Fibroblast of skin of abdomen (primary cell): ENCODE measurements at places on chromosomes 5 and 9.

- no peak for DNase-seq
Observed at GRCh38 chr9:120712539-120713031, 1.7 kb downstream of the MEGF9 start.

DNA sequence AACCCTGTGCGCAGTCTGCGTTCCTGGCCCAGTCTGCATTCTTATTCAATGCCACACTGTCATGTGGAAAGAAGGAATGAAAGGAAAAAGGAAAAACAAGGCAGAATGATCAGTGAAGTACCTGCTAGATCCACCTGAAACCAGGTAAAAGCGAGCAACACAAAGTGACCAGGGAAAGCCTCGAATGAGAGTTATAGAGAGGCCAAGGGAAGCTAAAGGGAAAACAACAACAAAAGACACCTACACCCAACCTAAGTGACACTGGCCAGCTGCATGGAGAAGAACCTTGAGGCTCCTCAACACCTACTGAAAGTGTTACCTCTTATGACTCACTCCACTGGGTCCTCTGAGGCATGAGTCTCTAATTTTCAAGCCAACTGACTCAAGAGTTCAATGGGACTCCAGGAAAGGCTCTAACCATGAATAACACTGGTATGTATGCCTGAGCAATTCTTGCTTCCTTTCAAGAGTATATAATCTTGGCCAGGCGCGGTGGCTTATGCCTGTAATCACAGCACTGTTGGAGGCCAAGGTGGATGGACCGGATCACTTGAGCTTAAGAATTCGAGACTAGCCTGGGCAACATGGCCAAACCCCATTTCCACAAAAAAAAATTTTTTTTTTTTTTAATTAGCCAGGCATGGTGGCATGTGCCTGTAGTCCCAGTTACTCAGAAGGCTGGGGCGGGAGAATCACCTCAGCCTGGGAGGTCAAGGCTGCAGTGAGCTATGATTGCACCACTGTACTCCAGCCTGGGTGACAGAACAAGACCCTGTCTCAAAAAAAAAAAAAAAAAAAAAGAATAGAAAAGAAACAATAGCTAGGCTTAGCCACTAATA, 29.0 kb downstream of the MTMR12 start:
- DNase-seq = peak; percentile 30

GRCh38 chr5:147391781-147392180, 118.1 kb downstream of the DPYSL3 start:
- DNase-seq = peak; percentile 70

DNA sequence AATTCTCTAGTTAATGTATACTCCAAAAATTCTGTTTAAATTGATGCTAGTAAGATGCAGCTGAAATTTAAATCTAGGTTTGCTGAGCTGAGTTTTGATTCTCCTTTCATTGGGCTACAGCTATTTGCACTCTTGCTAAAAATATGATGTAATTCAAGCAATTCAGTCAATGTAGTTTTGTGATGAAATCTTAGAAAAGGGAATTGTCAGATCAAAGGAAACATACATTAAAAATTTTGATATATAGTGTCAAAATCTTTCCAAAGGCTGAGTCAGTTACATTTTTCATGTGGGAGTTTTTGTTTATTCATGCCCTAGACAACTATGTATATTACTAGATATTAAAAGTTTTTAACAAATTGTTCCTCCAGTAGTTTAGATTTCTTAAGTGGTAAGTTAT, 334.9 kb upstream of the DAB2 start:
- DNase-seq = peak; percentile 54

DNA sequence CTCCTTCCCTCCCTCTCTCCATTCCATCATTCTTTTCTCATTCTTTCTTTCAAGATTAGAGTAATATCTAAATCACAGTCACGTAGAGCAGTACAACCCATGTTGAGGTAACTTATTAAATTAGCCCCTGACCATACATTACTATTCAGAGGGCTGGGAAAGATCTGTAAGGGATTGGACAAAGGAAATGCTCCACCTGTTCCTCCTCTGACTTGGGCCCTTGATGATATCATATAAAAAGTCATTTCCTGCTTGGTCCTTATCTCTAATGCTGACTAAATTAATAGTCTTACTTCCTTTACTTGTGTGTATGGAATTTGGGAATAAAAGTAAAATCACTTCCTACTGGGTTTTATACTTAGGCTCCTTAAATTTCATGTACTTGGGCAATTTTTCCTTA, 40.8 kb downstream of the SNX18 start:
- no peak for DNase-seq

GRCh38 chr9:89991204-89991790, 386.5 kb downstream of the GADD45G start:
- no peak for DNase-seq

DNA sequence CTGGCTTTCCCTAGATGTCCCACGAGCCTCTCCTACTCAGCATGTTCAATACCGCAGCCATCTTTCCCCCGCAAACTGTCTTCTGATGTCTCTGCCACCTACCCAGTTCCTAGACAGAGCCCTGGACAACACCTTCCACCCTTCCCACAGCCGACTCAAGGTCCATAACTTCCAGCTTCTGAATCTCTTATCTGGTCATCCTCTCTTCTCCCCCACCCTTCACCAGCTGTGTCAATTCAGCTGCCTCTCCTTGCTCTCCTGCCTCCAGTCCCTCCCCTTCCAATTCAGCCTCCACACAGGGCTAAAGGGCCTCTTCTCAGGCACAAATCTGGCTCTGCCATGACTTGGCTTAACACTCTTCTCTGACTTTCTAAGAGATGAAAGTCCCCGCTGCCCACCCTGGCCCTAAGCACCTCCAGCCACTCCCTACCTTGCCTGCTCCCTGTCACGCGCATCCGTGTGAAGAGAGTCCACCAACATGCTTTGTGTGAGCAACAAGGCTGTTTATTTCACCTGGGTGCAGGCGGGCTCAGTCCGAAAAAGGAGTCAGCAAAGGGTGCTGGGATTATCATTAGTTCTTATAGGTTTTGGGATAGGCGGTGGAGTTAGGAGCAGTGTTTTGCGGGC, 25.2 kb downstream of the AQP7 start:
- DNase-seq = no peak

DNA sequence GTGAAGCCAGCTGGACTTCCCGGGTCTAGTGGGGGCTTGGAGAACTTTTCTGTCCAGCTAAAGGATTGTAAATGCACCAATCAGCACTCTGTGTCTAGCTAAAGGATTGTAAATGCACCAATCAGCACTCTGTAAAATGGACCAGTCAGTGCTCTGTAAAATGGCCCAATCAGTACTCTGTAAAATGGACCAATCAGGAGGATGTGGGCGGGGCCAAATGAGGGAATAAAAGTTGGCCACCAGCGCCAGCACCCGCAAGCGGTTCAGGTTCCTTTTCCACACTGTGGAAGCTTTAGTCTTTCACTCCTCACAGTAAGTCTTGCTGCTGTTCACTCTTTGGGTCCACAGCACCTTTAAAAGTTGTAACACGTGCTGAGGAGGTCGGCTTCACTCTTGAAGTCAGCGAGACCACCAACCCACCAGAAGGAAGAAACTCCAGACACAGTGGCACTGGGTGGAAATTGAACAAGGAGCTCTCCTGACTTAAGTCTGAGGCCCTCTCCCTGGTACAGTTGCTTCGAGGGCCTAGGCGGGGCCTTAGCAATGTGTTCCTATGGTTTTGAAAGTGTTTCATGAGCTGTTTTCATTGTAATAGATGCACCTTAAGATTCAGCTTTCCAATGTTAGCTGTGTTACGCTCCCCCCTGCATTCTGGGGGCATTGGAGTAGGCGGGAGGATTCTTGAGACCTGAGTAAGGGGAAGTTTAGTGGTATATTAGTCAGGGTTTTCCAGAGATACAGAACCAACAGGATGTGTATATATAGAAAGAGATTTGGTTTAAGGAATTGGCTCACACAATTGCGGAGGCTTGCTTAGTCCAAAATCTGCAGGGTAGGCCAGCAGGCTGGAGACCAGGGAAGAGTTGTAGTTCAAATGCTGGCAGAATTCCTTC, 21.5 kb upstream of the MYO10 start:
- peak; percentile 98 for DNase-seq

DNA sequence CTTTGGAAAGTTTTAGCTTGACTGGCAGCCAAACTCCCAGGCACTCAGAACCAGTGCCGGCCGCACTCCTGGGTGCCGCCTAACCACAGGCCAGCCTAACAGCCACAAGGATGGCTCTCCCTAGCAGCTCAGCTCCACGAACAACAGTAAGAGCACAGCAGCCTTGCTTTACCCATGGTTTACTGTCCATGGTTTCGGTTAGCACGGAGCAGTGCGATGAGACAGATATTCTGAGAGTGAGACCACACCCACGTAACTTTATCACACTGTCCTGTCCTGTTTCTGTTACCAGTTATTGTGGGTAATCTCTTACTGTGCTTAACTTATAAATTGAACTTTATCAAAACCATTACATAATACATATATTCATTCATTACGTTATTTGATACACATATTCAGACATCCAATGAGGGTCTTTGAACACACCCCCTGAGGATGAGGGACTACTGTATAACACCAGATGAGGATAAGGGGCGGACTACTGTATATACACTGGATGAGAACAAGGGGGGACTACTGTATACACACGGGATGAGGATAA, 12.4 kb downstream of the CLPTM1L start:
- DNase-seq = peak; percentile 13

DNA sequence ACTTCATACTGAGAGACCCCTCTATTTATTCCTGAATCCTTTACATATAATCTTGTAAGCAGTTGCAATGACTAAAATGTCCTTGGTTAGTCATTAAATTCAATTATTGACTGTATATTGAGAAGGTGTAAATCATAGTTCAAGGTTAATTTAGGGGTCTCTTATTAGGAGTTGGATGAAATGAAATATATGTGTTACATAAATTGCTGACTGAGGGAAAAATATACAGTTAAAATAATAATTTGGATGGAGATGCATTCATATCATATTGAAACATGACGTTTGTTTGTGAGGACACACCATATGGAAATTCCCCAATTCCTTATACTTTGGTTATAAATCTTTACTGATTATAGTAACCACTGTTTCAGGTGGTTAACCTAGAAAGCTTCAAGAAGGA, 430.6 kb downstream of the PDE4D start:
- DNase-seq = no peak

DNA sequence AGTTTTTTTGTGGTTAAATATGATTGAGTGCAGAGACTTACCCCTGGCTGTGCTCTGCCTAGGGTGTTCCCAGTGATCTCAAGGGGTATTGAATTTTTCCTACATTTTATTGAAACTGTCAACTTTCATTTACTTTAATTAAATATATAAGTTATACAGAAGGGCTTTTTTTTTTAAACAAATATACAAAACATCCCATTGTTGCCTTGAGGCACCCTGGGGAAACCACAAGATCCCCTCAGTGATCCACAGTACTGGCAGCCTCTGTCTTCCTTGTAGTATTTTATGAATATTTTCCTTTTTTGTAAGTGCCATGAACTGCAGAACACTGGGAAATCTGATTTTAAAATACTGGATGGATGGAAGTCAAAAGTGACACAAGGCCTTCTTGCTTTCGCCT, 123.7 kb downstream of the TLE1 start:
- no peak for DNase-seq

DNA sequence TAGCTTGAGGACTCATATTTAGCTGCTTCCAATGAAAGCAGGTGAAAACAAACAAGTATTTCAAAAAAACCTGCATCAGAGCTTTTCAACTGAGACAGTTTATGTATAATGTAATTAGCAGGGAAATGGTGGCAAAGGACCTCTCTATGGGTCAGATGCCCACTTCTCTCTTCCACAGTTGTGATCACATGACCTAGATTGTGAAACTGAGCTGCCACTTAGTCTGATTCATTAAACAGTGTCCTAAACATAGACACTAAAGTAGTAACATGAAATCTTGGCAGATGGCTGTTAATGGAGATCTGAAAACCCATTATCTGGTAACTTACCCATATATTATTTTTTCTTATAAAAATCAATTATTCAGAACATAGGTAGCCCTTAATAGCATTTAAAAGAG, 663.6 kb upstream of the RIOK2 start:
- DNase-seq = no peak

- DNase-seq = no peak
Observed at GRCh38 chr5:147276497-147276896, 41.7 kb downstream of the STK32A start.

- DNase-seq = no peak
Observed at GRCh38 chr5:98798371-98798770, 24.9 kb downstream of the RGMB start.

DNA sequence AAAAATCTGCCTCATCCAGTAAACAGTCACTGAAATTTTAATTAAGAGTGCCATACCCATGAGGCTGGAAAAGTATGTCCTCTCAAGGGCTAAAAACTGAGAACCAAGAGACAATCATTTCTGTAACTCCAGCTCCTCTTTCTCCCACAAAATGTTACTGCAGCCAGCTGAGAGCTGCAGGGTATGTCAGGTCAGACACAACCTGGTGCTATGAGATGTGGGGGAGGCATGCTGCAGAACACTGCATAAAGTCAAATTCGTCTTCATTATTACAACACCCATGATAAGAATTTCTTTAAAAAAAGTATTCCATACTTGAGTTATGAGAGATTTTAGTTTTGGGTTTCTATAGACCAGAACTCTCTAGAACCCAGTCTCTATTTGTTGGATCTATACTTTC, 162.2 kb downstream of the CDC42SE2 start:
- DNase-seq = no peak

GRCh38 chr5:179805529-179806249, 977 bp downstream of the MGAT4B start:
- peak; percentile 30 for DNase-seq

- DNase-seq = no peak
Observed at GRCh38 chr5:14816374-14816998, 55.1 kb downstream of the ANKH start.

DNA sequence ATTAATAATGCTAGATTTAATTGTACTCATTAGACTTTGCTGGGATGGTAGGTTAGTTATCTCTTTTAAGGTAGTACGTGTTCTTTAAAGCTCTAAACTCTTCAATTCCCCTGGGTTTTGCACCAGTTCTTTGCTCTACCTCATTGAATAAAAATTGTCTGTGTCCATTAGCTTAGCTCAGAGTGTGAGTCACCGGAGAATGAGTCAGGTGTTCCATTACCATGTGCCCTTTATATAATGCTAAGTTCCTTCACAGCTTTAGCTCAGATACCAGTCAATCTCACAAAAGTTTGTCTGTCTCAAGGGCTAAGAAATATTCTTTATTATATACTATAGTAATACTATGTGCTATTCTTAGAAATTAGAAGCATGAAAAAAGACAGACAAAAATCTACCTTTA, 339.4 kb downstream of the PRELID2 start:
- peak; percentile 88 for DNase-seq
